ENCODE measurements at places on chromosomes 2 and 18.
A peak's percentile ranks its signal among the peaks of the same experiment; 100 is the strongest.

GRCh38 chr2:218898109-218898878 lies 17.6 kb downstream of the WNT10A start:
- DNase-seq = peak; percentile 85

DNA sequence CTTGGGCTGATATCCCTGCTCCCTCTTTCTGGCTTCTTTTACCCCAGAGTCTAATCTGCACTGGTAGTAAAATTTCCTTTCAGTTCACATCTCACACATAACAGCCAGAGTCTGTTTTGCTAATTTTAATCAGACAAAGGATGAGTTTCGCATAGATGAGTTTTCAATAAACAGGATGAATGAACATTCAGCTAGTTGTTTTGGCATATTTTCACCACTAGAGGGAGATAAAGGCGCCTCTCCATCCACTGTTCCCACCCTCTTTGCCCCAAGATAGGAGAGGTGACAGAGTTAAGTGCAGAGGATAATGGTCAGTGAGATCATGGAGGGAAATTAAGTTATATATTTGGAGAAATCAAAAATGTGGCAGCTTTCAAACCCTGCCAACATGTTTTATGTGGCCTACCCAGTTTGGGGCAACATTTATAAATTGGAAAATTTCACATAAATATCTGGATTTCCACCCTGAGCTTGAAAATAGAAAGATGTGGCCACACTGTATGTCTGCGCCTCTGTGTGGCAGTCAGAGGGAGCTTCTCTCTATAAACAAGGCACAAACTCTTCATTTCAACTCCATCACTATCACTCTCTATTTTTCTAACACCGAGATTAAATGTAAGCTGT lies 48.5 kb upstream of the DTNA start:
- DNase-seq = no peak

GRCh38 chr2:224222291-224222690 lies 179.6 kb downstream of the FAM124B start:
- no peak for DNase-seq

- DNase-seq = no peak
These were observed 146.0 kb upstream of the MAP3K20 start for GRCh38 chr2:172929644-172930043.

DNA sequence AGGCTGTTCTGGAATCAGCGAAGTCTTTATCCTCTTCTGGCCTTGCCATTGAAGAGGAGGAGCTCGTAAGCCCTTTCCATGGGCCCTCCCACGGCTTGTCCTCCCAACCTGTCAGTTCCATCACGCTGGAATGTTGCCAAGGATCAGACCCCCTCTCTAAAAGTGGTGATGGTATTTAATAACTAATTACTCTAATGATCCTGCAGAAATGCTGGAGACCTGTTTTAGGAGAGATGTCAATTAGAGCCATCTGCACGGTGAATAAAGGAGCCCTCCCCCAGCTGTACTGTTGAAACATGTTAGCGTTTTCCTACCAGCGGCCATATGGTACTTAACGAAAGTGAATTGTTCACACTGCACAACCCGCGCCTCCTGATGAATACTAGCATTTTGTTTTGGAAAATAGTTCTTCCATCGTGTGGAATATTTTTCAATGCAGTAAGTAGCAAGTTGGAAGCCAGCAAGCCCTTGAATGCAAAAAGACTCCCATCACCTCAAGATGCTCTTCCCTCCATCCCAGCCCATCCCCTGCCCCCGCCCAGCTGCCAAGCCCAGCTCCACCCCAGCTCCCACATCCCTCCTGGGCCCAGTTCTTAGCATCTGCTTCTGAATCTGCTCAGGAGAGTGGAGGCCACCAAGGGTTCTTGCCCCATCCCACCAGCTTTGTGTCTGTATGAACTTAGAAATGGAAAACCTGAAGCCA lies 145.4 kb downstream of the KLHL29 start:
- no peak for DNase-seq

DNA sequence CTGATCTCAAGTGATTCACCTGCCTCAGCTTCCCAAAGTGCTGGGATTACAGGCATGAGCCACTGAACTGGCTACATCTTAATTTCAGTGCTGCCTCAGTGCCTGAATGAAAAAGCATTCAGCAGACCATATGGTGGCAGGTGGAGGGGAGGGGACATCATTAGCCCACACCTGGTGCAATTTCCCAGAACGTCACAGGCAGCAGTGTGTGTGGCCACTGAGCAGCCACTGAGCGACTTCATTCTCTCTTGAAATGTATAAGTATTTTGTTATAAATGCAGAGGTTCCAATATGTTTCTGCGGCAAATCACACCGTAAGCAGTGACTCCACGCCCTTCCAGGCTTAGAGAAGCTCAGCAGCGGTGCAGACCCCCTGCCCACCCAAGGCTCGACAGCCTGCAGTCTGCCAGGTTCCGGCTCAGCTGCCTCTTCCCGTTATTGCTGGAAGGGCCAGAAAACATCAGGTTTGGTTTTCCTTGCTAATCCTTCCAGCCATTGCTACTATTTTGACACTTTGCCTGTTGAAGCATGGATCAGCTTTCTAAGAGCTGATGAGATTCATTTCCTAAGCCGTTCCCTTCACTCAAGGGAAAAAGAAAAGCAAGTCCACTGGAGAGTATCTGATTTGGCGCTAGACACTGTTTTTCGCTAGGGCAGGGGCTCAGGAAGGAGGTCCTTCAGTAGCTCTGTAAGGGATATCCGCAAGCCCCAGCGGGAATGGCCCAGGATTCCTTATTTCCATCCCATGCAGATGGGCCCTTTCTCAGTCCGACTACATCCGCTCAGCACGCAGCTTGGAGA lies 250.7 kb downstream of the VAPA start:
- no peak for DNase-seq

GRCh38 chr18:8468921-8469335 lies 140.3 kb upstream of the RAB12 start:
- DNase-seq = no peak

DNA sequence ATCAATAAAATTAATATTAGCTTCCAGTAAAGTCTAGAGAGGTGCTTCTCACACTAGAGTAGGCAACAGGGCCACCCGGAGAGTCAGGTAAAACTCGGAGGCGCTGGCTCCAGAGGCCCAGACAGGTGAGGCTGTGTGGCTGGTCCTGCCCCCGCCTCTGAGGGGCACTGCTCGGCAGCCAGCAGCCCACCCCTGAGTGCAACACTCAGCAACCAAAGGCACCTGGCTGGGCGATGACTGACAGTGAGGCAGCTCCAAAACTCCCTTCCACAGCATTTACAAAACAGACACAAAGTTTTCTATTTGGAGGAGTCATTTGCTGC lies 138.8 kb upstream of the ID2 start:
- DNase-seq = no peak

DNA sequence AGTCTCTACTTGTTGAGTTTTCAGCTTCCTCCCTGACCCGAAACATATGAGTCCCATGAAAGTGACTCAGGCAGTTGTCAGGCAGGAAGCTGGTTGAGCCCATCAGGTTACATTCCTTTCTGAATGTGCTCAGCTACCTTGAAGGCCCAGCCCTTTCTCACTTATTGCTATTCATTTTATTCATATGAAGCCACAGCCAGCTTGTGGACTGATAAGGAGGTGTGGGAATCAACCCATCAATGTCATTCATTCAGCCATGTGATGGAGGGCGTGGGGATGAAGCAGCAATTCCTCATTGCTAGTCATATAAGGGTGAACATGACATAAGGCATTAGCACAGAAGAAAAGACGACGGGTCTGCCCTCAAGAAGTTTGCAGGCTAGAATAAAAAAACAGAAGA lies 5.3 kb upstream of the VPS4B start:
- no peak for DNase-seq

DNA sequence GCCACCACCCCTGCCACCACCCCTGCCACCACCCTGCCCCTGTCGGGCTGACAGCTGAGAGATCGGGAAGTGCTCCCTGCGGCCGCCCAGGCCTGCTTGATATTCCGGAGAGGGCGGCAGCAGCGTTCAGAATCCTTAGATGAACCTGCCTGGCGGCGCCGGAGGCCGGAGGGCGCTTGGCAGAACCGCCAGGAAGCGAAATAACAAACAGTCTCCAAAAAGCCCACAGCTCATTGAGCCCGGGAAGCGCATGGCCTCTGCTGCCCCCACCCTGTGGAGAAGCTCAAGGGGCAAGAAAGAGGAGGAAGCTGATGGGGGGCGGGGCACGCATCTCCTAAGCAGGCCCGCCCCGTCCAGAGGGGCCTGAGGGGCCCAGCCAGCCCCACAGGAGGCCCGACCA lies 92.2 kb upstream of the MBOAT2 start:
- no peak for DNase-seq

DNA sequence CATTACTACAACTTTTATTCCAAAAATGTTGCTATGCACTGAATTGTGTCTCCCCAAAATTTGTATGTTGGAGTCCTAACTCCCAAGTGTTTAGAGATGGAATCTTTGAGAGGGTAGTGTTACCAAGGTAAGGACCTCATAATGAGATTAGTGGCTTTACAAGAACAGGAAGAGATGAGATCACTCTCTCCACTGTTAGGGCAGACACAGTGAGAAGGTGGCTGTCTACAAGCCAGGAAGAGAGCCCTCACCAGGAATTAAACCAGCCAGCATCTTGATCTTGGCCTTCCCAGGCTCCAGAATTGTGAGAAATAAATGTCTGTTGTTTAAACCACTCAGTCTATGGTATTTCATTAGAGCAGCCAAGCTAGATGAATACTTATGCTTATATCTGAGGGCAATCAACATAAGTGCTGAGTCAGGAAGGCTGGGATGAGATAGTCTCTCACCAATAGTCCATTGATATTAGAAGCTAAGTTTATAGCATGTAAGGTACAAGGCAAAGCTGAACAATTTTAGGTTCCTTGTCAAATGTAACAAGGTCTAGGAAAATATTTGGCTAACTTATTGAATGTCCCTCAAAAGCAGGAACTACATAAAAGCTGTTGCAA lies 317.6 kb upstream of the REG3G start:
- DNase-seq = no peak

DNA sequence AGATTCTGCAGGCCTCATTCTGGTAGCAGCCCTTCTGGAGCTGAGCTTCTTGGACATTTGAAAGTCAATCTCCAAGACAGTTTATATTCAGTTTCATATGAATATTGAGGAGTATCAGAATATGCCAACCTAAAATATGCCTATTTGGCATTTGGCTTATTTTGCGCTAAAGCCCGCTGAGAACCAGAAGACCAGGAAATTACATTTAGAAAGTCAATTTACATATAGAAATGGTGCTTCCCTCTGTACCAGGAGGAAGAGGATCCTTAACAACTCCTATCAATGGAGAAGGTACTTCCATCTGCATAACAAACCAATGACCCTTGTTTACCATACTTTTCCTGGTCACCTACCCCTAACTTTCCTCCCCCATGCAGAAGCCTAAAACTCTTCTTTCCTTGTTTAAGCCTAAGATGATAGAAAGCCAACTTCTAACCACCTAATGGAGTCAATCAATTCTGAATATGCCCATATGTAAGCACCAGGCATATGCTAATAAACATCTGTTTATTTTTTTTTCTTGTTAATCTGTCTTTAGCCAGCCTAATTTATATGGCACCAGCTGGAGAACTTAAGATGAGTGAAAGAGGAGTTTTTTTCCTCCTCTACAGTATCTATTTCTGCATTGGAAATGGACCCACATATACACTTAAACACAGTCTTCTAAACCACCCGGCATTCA lies 57.0 kb upstream of the DYNC1I2 start:
- DNase-seq = no peak

DNA sequence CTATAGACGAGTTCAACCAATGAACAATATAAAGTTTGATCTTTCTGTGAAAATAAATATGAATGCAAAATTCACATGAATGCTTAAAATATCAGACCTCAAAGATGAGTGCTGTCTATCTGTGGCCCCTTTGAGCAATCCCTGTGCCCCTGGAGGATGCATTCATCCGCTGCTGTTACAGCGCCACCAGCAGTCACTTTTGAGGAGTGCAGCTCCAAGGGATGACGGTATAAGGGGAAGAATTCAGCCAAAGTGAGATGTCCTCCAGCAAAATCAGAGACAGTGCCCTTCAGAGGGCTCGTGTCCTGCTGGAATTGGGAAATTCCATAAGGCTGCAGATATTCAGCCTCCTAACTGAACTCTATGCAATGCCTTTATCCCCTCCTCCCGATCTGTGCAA lies 12.0 kb upstream of the CHRNA1 start:
- DNase-seq = no peak

- DNase-seq = no peak
These were observed 43.6 kb downstream of the KIAA2012 start for GRCh38 chr2:202116691-202117090.

GRCh38 chr2:96831679-96832078 lies 12.1 kb downstream of the ANKRD23 start:
- DNase-seq = no peak

DNA sequence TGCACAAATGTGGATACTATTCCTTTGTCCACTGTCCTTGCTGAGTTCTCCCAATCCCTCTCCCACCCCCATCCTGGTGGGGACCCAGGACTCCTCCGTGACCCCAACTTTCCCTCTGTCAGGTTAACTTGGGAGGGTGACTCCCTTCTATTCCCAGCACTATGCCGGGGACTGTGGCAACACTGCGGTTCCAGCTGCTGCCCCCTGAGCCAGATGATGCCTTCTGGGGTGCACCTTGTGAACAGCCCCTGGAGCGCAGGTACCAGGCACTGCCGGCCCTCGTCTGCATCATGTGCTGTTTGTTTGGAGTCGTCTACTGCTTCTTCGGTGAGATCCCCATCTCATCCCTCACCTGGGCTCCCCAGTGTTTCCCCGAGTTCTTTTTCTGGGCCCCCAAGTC lies 739 bp downstream of the TMEM198 start:
- DNase-seq = no peak

DNA sequence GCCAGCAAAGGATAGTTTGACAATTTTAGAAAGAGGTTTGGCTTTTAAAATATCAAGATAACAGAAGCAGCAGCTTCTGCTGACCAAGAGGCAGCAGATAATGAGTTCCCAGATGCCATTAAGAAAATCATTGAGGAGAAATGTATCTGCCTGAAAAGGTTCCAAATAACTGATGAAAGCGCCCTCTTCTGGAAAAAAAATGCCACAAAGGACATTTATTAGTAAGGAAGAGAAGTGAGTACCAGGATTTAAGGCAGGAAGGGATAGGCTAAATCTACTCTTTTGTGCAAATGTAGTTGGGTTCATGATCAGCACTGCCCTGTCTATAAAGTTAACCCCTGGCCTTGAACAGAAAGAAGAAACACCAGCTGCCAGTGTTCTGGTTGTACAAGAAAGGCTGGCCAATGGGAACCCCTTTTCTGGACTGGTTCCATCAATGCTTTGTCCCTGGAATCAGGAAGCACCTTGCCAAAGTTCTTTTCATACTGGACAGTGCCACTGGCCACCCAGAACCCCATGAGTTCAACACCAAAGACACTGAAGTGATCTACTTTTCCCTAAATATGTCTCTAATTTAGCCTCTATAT lies 40.6 kb downstream of the DHX57 start:
- no peak for DNase-seq

- DNase-seq = no peak
These were observed 79.3 kb downstream of the ADCYAP1 start for GRCh38 chr18:984004-984403.

GRCh38 chr2:165635532-165635931 lies 158.5 kb downstream of the GALNT3 start:
- DNase-seq = no peak

- DNase-seq = no peak
These were observed 216.1 kb downstream of the ETAA1 start for GRCh38 chr2:67613227-67613626.

GRCh38 chr2:66596256-66596655 lies 161.3 kb downstream of the MEIS1 start:
- no peak for DNase-seq

Measured in central memory CD8-positive, alpha-beta T cell (primary cell).